NCI-H1930 (cell line): ENCODE measurements at places on chromosomes 16 and 17.

DNA sequence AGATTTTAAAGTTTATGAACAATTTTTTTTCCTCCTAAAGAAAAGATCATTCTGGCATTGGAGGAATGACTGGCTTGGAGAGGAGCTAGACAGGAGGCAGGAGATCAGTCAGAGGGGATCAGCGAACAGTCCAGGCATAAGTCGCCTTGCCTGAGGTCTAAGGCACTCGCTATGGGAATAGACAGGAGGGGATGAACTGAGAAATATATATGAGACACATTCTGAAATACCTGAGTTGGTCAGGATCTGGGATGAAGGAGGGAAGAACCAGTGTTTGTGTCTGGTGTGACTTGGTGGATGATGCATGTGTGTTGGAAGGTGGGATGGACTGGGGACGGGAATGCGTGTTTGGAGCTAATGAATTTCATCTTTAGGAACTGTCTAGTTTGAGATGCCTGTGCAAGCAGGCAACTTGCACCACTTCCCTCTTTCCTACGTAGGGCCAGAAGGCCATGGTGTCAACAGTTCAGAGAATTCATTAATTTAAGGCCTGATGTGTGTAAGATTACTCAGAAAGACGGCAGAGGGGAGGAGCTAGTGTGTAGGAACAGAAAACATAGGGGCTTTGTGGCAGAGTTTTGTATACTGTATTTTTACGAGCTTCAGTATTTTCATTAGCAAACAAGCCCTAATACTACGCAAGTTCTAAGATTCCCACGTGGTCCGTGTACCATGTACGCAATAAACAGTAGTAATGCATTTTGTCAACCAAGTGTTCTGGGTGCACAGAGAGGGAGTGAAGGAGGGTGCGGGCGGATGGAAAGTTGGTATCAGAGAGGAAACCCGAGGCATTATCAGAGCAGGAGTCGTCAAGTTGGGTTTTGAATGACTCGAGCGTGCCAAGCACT lies 825 bp downstream of the HEATR6 start:
- no peak for DNase-seq

DNA sequence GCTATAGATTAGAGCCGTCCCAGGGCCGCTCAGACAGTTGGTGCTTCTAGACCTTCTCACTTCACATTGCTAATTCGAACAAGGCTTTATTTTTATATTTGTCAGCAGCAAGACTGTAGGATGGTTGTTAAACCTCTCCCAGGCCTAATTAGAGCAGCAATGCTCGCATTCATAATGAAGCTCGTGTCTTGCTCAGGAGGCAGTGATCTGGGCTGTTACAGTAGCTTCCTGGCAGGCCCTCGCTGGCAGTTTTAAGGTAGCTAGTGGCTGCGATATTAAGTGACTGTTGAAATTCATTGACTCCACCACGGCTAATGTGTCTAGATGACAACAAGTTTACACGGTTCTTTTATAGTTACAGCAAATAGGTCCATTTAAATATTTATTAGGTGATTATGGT lies 23.2 kb upstream of the ANKFN1 start:
- DNase-seq = no peak

GRCh38 chr17:58136669-58137279 lies 11.4 kb upstream of the OR4D1 start:
- DNase-seq = no peak

- DNase-seq = no peak
These were observed 11.6 kb downstream of the ZNRF1 start for GRCh38 chr16:75010427-75010826.

DNA sequence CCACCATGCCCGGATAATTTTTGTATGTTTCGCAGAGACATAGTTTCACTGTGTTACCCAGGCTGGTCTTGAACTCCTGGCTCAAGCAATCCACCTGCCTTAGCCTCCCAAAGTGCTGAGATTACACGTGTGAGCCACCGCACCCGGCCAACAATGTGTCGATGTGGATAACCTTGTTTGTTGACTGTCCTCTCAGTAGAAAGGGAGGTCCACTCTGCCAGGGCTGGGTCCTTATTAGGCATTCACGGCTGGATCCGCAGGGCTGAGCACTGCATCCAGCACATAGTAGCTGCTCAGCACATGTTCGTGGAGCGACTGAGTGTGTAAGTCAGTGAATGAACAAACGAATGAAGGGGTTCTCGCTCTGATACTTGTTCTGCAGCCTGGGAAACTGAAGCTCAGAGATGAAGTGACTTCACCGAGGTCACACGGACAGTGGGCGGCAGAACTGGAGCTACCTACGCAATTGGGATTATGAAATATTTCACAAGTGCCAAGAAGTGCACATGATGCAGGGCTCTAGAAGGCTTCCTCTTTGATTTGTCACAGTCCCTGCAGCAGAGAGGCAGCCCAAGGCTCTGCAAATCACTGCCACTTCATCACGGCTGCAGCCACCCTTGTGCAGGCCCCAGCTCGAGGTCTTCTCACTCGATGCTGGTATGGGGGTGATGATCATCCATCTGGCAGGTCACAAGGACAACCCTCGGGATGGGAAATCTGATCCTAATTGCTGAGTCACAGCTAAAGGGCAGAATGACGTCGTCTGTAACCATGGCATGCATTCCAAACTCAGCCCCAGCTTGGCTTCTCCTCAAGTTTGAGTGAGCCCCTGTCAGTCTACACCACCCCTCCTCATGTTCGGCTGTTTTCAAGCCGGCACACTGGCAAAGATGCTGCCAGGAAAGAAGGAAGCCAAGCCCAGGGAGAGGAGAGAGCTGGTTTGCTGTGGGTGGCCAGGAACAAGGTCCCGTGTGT lies 28.0 kb upstream of the SNN start:
- no peak for DNase-seq

- no peak for DNase-seq
These were observed 374.6 kb upstream of the HSBP1 start for GRCh38 chr16:83433201-83433600.

DNA sequence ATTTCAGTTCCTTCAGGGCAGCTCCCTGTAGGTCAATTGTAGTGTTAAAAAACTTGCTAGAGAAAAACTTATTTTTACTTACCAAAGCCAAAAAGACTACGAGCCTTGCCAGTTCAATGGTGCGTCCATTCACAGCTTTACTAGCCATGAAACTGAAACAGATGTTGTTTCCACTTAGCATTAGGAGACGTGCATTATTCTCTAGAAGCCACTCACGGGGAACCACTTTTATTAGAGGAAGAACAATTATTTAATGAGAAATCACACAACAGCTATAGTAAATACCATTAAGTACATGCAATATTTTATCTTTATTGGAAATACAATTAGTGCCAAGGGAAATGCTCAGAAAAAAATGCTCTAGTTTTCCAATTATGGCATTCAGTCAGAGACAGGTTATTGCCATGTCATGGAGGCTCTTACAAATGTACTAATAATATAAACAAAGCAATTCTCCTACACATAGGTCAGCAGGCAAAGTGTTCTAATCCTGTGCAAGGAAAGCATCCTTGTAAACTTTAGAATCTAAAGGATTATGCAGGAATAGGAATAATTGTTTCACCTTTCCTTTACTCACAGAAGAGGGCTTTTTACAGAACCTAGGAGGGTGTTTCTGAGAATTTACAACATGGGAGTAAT lies 17.4 kb downstream of the LASP1NB start:
- no peak for DNase-seq

DNA sequence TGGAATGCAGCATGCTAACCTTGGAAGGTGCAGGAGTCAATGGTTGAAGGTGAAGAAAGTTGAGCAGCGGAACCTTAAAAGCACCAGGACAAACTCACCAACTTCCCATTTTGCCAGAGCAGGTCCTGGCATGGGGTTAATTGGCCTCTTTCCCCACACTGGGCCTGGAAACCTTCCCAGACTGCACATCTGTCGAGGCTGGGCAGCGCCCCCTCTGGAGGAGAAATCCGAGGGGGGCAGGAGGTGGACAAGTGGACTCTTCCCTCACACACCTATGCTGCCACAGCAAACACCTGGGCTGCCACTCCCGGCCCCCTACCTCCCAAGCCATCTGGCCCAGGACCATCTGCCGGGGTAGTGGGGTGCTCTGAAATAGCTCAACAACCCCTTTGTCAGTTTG lies 232.4 kb downstream of the CBLN1 start:
- no peak for DNase-seq

GRCh38 chr16:10971560-10971961 lies 27.2 kb downstream of the CLEC16A start:
- DNase-seq = no peak

- no peak for DNase-seq
These were observed 53.2 kb downstream of the TEKT5 start for GRCh38 chr16:10641555-10641952.

DNA sequence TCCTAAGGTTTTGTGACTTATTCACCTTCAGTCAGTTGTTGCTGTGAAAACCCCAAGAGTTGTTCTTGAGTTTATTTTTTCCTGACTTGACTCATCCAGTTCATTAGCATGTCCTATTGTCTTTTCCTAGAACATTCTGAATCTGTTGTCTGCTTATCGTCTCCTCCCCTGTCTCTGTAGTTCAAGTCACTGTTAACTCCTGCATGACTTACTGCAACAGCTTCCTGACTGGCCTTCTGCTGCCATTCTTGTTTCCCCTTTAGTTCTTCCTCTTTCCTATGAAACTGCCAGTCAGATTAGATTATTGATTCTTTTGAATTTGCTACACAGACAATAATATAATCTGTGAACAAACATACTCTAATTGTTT lies 161.5 kb downstream of the FTO start:
- DNase-seq = no peak

DNA sequence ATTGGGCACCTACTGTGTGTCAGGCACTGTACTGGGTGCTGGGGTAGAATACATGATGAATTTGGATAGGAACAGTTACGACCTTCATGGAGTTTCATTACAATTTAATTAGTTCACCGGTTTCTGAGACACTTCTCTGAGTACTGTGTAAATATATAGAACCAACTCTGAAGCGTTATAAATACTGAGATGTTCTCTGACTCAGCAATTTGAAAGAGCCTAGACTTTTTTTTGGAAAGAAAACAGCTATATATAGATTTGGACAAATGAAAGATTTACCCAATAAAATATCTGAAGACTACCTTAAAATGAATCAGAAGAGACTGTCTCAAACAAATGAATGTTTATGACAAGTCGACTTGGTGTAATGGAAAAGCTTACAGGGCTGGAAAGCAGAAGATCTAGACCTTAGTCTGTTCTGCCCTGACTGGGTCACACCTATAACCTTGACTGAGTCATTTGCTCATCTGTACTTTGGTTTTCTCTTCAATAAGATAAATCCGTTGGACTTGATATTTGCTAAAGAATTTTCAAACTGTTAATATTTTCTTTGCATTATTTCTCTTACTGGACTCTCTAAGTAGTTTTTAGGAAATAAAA lies 4.6 kb upstream of the GAN start:
- no peak for DNase-seq

DNA sequence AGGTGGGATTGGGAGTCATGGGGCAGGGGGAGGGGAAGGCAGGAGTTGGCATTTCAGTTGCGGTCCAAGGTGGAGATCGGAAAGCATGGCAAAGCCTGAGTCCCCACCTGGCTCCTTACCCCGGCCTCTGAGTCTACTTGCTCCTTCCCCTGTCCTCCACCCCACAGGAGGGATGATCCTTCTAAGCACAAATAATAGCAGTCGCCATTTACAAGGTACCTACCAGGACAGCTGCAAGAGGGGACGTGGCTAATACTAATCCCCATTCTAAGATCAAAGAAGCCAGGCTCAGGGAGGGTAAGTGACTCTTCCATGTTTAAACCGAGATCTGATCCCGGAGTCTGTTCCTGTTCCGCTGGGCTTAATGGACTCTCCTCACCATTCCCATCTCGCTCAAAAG lies 396.3 kb downstream of the SLC39A11 start:
- DNase-seq = no peak

DNA sequence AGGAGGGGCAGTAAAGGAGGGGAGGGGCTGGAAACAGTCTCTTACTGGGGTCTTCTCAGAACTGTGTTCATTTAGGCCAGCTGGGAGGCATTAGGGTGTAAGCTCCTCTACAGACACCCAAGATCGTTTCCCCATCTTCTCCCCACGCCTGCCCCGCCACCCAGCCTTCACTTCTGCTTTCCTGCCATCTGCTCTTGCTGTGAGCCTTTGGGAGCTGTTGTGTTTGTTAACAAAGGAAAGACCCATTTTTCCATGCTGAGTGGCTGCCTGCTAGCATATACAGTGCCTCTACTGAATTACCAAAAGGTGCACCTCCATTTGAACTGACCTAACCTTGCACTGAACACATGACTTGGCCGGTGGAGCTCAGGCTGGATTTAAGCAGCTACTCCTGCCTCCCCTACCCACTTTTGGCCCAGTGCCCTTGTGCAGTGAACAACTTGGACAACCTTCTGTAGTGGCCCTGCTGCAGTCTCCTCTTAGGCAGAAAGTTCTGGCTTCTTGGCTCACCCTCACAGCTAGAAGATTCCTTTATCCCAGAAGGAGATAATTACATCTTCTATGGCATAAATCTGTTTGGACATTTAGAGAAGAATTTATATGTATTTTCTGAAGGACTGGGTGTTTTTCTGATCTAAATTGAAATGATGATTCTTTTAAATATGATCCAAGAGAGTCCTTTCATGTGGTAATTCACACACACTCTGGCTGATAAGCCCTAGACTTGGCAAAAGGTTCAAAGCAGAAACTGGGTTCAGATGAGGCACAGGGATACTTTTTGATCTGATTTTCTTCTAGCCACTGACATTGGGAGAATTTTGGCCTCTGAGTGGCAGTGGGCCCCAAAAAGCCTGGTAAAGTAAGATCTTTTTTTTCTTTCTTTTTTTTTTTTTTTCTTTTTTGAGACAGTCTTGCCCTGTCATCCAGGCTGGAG lies 81.9 kb upstream of the HNF1B start:
- no peak for DNase-seq

DNA sequence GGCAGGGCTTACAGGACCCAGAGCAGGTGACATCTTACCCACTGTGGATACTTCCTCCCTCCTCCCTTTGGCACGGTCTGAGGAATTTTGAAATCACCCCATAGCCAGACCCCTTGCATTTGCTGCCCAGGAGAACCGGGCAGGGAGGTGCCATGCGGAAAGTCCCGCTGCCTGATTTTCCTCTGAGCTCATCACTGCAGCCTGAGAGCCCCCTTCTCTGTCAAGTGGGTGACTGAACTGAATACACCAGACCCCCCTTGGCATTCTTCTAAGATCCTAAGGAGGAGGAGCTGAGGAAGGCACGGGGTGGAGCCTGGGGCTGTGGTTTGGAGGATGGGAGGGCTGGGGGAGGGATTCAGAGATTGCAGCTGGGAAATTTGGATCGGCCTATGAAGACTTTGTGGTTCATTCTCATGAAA lies 173.4 kb downstream of the RAB11FIP4 start:
- DNase-seq = no peak

GRCh38 chr16:85947230-85948137 lies 48.5 kb downstream of the IRF8 start:
- DNase-seq = no peak
